AG04450 (cell line): ENCODE measurements at places on chromosomes 3 and 15. TPM values are rescaled to one million over a fixed set of nuclear protein-coding genes. Genes with fewer than 3 reads are reported as not detected.

- no peak for DNase-seq
Measured at GRCh38 chr3:100209948-100210771, 50.6 kb upstream of the TBC1D23 start.

DNA sequence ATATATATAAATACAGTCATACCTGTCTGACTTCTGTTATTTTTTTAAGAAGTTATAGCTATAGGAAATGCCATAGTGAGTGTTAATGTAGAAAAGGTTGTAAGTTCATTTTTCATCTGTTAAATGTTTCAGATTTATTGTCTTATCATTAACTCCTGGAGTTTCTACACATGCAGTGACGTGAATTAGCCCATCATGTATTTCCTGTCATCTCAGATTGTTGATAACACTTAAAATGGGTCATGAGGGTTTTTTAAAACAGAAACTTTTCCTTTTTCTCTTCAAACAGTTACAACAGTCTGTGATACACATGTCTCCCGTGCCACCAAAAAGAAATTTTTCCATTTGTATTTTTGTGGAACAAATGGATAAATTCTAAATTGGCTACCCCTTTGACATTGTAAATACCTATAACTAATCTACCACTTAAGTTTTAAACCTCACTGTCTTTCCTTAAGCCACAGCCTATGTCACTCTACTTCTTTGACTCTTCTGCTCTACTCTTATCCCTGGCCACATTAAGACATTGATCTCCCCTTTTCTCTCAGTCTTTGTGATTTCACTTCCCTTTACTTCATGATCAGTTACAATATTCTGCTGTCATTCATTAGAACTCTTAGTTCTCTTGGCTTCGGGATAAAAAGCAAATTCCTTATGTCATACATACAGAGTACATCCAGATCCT, 89.1 kb downstream of the NEO1 start:
- DNase-seq = no peak

- DNase-seq = no peak
Measured at GRCh38 chr15:69508659-69509058, 56.0 kb downstream of the RPLP1 start.

DNA sequence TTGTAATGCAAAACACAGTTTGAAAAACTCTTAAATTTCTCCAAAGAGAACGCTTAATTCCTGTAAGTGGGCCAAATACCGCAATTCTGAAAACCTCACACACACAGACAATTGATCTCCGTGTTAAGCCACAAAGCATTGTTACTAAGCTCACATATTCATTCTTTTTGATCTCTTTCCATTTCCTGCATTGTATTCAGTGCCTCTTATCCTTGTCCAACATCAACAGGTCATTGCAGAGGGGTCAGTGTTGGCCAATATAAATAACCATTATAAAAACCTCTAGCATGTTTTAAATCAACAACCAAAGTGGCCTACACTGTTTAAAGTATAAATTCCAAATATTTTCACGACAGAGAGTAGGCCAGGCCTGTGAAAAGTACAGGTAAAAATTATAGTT, 171.1 kb downstream of the PDZRN3 start:
- no peak for DNase-seq

DNA sequence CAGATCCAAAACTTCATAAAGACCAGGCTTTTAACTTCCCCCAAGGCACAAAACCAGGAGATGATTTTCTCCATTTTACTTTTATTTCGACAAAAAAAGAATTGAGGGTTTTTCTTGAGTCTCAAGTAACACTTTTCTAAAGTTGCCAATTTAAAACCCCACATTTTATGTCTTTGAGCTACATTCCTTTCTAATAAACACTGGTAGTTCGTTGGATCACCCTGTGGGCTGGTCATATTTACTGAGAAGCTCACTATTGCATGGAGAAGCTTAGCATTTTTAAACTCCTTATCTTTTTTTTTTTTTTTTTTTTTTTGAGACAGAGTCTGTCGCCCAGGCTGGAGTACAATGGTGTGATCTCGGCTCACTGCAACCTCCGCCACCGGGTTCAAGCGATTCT, 255.1 kb upstream of the TPM1 start:
- DNase-seq = no peak

GRCh38 chr3:141795276-141795675, 32.1 kb downstream of the GRK7 start:
- no peak for DNase-seq

DNA sequence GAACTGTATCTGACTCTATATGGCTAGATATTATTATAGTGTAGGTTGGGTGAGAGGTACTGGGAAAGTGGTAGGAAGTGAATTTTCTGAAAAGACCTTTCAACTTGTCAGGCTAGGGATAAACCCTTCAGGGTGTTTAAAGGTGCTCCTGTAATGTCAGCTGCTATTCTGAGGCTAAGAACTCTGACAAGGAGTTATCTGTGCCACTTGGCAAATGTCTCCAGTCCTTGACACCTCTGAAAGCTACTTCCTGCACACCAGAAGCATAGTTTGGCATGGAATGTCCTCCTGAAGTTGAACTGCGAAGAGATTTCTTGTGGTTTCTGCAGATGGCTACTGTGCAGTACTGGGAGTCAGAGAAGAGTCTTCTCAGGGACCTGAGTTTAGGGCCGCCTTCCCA, 194.3 kb downstream of the CDIN1 start:
- no peak for DNase-seq

- DNase-seq = no peak
Measured at GRCh38 chr15:61681676-61682075, 378.6 kb downstream of the VPS13C start.

DNA sequence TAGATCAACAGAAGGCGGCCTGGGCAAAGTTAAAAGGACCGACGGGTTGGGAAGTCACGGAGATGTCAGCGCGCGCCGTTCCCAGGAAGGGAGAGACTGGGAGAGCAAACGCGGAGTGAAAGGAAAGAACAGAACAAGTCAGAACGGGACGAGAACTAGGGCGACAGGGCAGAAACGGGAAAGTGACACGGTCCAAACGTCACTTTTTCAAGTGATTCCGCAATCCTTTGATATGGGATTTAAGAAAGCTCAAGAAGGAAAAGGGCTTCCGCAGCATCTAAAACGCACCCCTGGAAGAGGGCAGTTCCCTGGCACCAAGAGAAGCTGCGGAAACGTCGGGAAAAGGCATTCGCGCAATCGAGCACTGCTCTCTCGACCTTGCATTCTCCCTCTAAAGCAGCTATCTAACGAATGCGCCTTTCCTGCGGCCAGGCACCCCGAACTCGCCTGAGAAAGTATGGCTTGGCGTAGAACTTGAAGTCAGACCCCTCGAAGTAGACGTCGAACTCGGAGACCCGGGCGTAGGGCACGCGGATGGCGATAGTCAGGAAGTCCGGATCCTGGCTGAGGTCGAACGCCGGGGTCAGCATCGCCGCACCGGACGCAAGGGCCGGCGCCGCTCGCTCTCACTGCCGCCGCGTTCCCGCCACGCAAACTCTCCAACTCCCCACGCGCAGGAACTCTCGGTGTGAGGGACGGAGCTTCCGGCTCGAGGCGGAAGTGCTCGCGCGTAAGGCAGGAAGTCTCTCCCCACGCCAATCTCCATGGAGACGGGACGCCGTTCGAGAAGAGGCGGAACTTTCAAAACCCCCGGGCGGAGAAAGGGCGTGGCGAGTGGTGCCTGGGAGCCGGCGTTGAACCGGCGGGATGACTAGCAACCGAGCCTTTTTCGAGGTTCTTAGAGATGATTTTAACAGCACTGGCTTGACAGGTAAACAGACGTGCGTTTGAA, at the start of gene SHQ1:
Gene SHQ1 (minus strand): TSS at position 695 of the 952 bp plus-strand sequence. CDS start 105 bp downstream, at position 590.
- peak; percentile 76 for DNase-seq

GRCh38 chr3:73473181-73473897, 151.4 kb downstream of the PDZRN3 start:
- DNase-seq = no peak

DNA sequence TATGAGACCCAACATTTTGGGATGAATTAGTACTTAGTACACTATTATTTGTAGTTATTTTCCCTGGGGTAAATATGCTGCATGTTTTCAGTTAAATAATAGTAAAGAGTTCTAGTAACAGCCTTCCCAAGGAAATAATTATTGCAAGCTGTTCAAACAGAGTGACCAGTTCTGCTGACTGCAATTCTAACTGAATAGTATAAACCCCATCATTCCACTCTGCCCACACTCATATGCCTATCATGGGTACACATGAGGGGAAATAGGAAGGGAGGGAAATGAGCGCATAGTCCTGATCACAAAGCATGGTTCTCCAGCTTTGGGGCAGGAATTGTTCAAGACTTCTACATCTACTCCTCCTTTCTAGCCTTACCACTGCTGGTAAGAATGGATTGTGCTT, 18.7 kb downstream of the UQCC5 start:
- DNase-seq = no peak

DNA sequence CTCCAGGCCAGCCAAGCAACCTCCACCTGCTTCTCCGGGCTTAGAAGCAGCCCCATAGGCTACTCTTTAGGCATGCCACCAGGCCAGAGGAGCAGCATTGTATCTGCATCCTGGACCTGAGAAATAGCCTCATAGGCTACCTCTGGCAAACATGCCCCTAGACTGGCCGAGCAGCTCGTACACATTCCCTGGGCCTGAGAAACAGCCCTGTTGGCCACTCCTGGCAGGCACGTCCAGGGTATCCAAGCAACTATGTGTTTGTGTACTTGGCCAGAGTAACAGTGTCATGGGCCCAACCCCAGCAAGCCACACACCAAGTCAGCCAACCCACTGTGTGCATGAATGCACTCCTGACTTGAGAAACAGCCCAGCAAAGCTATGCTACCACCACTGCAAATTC, 498.7 kb upstream of the CDIN1 start:
- no peak for DNase-seq

The SPINK8 gene
- not detected in 2 replicates for polyA plus RNA-seq

The CNTN3 gene
- 4.4 and 4.9 TPM in 2 replicates for polyA plus RNA-seq
